ENCODE measurements at places on chromosomes 13 and 19.

DNA sequence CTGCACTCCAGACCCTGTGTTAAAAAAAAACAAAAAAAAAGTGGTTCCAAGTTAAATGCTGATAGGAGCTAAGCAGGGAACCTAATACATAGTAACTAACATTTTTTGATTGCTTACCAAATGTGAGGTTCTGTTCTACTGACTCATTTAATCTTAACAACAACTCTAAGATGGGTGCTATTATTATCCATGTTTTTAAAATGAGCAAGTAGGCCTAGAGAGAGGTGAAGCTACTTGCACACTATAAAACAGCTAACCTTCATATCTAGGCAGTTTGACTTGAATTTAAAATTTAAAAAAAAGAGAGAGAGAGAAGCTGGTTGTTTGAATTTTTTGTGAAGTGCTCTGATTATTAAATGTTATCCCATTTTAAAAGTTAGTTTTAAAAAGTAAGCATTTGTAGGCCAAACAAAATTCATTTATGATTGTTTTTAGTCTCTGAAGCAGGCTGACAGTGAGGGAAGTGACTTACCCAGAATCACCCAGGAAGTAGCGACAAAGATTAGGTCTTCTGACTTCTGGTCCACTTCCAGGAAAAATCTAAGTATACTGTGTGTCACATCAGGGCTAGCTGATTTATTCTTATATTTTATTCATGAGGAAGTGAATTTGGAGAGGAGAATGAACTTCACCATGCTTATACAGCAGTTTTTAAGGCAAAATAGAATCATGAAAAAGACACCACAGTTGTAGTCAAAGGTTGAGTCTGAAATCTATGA lies 2.4 kb downstream of the SIGLECL1 start:
- no peak for DNase-seq

DNA sequence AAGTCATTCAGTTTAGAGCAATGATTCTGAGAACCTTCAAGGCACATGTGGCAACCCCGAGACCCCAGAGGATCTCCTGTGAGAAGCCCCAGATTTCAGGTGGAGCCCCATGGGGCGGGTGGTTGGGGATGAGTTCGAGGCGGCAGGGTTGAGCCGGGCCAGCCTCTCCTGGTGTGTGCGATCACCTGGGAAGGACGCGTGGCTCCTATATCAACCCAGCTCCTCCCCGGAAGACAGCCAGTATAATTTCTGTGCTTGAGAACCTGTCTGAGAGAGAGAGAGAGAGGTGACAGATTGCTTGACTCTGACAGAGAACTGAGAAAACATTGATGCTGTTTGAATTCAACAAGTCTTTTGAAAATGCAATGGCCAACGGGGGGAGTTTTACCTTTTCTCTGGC lies 89.0 kb downstream of the TEX29 start:
- no peak for DNase-seq

DNA sequence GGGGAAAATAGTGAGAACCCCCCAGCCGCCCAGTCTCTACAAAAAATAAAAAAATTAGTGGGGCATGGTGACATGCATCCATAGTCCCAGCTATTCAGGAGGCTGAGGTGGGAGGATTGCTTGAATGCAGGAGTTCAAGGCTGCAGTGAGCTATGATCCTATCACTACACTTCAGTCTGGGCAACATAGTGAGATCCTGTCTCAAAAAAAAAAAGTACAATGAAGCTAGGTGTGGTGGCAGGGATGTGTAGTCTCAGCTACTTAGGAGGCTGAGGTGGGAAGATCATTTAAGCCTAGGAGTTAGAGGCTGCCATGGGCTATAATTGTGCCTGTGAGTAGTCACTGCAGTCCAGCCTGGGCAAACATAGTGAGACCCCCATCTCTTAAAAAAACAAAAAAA lies 8.9 kb downstream of the PCCA start:
- DNase-seq, result no peak

DNA sequence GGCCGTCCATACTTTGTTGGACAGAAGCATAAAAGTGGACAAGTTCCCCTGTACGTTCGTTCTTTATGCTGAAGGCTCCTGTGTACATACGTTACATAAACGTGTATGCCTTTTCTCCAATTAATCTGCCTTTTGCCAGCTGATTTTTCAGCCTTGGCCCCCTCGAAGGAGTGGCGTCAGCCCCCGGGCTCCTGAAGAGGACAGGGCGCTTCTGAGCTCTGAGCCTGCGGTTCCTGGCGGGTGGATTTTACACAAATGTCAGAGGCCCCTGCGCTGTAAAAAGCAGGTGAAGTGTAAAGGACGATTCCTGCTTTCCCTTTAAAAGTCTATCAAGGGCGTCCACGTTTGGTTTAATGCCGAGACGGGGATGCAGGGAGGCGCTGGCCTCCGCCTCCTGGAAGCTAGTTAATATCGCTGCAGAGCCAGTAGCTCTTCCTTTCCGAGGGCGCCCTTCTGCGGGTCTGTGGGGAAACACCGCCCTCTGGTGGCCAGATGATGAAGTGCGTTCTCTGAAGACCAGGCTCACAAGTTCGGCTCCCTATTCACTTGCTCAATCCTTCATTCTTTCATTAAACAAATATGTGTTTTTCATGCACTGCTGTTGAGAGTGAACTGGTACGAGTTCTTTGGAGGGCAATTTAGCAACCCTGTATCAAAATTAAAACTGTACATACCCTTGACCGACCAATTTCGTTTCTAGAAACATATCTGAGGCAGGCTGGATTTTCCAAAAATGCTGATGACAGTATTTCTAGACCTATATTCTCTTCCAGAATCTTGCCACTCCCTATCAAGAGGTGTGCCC lies 62.0 kb downstream of the GPR12 start:
- peak; percentile 87 for DNase-seq

- DNase-seq, result no peak
Measured at GRCh38 chr13:73337532-73337931, 278.7 kb downstream of the KLF5 start.

DNA sequence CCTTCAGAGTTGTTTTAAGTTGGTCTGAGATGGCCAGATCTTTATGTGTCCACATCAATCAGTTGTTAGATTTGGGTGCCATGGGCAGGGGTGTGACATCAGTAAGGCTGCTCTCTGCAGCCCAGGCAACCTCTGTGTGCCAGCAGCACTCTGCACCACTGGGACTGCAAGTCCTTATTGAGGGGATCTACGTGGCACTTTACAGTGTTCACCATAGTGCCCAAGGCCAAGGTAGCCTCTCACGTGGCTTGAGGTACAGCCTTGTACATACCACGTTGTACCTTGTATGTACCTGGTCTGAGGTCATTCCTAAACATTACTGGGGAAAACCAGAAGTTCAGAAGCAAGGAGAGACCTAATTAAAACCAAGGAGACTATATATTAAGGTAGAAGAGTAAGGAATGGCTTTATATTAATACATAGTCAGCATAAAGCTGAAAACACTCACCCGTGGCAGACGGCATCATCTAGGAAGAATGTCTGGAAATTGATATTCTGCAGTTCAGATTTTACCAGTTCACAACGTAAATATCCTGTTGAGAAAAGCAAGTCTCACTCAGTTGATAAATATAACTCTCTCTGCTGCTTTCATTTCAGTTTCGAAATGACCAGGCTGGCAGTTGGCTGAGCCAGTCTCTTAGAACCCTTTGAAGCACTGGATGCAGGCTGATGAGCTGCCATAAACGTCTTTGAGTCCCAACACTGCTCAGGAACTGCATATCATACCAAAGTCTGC lies 128.8 kb downstream of the ZDHHC20 start:
- DNase-seq, result no peak

DNA sequence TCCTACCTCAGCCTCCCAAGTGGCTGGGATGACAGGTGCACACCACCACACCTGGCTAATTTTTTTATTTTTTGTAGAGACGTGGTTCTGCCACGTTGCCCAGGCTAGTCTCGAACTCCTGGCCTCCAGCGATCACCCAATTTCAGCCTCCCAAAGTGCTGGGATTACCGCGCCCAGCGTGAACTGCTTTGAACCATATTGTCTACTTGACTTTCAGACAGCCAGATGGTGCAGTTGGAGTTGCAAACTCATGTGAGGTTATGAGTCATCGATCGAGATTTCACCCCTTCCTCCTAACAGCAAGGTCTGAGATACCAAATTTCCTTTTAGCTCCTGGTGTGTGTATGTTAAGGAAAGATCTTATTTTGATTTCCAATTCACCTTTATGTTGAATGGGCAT lies 2.7 kb downstream of the SLC27A1 start:
- no peak for DNase-seq

DNA sequence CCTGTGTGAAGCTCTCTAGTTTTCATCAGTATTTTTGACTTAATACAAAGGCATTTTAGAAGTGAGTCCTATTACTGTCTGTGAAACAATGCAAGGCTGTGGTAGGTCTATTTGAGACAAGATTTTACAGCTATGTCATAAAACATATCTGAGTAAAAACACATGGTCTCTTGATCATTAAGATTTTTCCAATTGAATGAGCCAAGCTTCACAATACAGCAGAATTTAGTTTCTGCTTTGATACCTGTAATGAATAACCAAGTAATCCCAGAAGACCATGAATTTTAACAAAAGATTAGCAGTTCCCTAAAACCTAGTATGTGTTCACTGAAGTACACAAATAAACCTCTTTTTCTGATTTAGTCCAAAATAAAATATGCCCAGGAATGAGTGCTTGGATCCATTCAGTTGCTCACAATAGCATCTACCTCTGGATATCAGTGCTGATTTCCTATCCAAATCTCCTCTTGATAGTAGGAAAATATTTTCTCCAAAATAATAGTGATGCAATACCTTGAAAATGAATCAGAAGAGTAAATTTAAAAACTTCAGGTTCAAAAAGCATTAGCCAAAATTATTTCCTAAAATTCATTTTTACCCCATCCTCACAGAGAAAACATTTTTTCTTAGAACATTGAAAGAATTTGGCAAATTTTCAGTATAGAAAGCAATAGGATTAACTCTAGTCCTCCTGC lies 533.5 kb upstream of the SGCG start:
- no peak for DNase-seq

DNA sequence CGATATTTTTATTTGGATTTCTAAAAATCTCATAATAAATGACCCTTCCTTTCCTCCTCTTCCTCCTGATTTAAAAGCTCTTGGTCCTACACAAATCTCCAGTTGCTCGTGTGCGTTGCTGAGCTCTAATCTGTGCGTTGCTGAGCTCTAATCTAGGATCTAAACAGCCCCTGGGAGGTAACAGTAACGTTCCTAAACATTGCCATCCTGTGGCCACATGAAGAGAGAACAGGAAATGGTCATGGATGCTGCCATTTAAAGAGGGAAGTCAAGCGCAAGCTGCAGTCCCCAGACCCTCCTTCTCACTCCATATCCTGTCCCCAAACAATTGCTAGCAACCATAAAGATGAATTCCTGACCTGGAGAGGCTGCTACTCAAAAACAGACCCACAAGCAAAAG lies 170.8 kb downstream of the NUFIP1 start:
- DNase-seq, result no peak

- no peak for DNase-seq
Measured at GRCh38 chr13:25977216-25977615, 74.6 kb downstream of the SHISA2 start.

DNA sequence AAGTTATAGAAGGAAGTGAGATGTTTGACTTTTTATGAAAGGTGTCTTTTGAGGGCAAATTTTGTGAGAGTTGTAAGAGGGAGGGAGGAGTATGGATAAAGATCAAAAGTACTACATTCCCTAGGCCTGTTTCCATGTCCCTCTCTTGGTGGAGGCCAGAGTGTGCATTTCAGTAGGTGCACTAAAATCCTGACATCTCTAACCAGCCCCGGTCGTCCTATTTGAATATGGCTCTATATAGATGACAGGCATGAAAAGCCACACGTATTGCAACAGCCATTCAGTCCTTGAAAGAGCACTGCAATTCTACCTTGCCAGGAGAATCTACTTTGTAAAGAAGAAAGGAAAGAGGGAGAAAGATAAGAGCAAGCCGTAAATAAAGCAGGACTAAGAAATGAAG lies 510.1 kb downstream of the IRS2 start:
- no peak for DNase-seq

- no peak for DNase-seq
Measured at GRCh38 chr13:63307228-63307627, 1891.6 kb upstream of the PCDH20 start.

- DNase-seq, result no peak
Measured at GRCh38 chr13:31385540-31385939, 185.8 kb downstream of the B3GLCT start.

GRCh38 chr19:29561601-29562000 lies 35.8 kb downstream of the VSTM2B start:
- peak; percentile 29 for DNase-seq

DNA sequence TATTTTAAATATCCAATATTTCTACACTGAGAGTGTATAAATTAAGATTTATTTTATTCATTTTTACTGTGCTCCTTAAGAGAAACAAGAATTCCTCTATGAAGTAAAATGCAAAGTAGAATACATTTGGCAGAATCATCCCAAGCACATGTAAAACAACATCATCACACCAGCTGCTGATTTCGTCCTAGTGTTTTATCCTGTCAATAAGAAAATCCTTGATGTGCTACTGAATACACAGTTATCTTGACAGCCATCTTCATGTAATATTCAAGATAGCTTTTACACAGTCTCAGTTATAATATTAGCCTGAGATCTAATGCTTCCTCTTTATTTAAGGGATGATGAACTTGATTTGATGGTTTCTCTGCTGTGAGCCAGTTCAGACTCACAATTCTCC lies 282.4 kb downstream of the MZT1 start:
- no peak for DNase-seq

DNA sequence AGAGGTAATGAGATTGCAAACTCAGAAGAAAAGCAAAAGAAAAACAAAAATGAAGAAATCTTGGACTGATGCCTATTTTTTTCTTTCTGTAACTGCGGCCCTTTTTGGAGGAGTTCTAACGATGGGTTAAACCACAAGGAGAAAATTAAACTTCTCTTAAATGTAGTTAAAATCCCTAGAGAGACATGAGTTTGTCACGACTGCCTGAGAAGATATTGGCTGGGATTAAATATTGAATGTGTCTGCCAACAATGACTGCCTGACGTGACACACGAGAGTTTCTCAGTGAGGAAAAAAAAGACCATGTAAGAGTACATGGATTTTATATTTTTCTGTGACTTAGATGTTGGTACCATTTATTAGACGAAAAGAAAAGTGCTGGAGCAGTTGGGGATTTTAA lies 1013.4 kb downstream of the PCDH9 start:
- no peak for DNase-seq

GRCh38 chr19:4730740-4731171 lies 7.1 kb upstream of the DPP9 start:
- DNase-seq, result peak; percentile 52
